ENCODE measurements at places on chromosomes 6 and 20. TPM values are rescaled to one million over a fixed set of nuclear protein-coding genes. Genes with fewer than 3 reads are reported as not detected.

DNA sequence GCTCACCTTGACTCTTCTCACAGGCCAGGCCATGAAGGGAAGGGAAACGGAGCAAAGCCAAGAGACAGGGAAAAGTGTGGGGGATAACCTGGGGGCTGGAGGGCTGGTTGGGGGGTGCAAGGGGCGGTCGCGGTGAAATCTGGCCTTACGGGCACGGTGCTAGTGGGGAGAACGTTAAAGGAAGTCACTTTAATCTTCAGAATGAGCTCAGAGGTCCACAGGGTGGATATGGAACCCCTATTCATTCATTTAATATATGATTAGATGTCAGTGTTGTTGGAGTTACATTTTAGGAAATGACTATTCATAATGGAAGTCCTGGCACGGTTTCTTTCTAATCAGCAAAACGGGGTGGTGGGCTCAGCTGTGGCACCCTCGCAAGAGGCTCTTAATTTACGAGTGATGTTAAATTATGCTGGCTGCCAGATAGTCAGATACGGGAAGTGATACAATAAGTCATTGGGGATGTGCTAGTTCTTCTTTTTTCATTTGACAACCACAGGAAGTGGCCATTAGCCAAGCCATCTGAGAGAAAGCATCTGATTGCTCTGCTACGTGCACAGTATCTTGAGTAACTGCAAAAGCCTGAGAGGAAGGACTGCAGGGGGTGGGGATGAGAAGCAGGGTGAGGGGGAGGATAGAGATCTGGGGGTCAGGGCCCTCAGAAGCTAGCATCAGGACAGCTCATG is 253.0 kb downstream of the QKI start:
- DNase-seq, result peak; percentile 7

DNA sequence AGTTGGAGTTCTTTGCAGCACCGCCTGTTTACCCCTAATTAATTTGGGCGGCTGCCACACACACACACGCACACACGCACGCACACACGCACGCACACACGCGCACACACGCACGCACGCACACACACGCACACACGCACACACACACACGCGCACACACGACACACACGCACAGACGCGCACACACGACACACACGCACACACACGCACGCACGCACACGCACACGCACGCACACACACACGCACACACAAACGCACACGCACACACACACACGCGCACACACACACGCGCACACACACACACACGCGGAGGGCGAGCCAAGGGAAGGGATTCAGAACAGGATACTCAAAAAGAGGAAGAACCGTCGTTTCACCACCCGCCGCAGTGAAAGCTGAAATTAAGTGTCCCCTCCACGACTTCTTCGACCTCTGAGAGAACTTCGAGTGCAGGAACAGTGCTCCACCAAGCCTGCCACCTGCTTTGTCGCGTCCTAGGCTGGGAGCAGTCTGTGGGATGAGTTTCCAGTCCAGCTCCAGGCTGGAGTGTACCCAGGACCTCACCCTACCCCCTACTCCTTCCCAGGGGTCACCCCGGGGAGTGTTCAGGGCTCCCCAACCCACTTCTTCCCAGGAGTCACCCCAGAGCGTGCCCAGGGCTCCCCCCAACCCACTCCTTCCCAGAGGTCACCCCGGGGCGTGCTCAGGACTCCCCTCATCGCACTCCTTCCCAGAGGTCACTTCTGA is 1.1 kb downstream of the RNASET2 start:
- peak; percentile 52 for DNase-seq

DNA sequence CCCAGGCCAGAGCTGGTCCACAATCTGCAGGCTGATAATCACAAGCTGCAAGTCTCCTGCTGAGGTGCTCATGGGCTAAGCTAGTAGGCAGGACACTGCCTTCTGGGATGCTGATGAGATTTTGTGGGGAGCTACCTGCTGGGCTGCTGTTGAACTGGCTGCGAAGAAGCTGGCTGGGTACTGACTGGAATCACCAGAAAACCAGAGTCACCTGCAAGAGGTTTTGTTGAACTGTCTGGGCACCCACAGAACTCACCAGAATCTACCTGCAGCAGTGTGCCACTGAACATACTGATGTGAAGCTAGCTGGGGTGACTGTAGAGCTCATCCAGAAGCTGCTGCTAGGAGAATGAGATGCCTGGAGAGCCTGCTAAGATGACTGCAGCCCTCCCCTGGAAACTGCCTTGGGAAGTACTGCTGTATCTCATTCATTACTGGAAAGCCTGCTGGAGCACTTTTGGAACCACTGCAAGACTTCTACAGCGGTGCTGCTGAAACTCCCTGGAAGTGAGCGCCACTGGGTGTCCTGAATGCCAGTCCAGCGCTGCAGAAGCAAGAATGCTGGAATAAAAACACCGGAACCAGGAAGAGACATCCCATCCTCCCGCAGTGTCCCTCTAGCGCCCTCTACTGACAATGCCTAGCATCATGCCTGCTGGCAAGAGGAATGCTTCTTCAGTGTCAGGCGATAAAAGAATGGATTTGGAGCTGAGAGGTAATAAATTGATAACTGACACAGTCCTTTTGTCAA is 64.9 kb upstream of the ARHGAP18 start:
- DNase-seq, result peak; percentile 68

GRCh38 chr6:39206250-39206721 is 23.0 kb downstream of the KCNK5 start:
- no peak for DNase-seq

KHDC1L gene
- not detected for total RNA-seq

GRCh38 chr6:169188475-169188874 is 65.2 kb downstream of the THBS2 start:
- DNase-seq, result peak; percentile 28

- no peak for DNase-seq
Measured at GRCh38 chr6:42271834-42272805, 54.5 kb upstream of the MRPS10 start.

- DNase-seq, result no peak
Measured at GRCh38 chr6:130908188-130908587, 81.0 kb downstream of the SMLR1 start.

GRCh38 chr6:147180926-147181325 is 23.3 kb upstream of the STXBP5 start:
- no peak for DNase-seq

HSPA12B gene
- total RNA-seq, result not detected

GHRH gene
- total RNA-seq, result not detected

DNA sequence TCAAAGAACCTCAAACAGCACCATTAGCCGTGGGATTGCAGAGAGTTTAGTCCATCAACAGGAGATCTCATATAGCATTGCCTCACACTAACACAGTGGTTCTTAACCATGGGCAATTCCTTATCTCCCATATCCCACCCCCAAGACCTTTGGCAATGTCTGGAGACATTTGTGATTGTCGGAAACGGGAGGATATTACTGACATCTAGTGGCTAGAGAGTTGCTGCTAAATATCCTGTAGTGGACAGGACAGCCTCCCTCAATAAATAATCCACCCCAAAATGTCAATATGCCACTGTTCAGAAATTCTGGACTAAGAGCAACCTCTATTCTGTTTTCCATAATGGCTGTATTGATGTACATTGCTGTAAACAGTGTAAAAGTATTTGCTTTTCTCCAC is 210.1 kb upstream of the CCN2 start:
- DNase-seq, result no peak

DNA sequence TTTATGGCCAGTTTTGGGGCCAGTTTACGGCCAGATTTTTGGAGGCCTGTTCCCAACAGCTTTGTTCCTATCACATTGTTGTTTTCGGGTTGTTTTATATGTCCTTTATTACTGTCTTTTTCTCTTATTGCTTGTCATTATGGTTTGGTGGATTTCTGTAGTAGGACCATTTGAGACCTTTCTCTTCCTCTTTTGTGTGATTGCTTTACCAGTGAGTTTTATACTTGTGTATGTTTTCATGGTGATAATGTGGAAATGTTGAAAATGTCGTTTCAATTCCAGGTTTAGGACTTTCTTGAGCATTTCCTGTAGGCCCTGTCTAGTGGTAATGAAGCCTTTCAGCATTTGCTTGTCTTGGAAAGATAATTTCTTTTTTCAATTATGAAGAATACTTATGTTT is 17.8 kb downstream of the HLA-B start:
- DNase-seq, result no peak

DNA sequence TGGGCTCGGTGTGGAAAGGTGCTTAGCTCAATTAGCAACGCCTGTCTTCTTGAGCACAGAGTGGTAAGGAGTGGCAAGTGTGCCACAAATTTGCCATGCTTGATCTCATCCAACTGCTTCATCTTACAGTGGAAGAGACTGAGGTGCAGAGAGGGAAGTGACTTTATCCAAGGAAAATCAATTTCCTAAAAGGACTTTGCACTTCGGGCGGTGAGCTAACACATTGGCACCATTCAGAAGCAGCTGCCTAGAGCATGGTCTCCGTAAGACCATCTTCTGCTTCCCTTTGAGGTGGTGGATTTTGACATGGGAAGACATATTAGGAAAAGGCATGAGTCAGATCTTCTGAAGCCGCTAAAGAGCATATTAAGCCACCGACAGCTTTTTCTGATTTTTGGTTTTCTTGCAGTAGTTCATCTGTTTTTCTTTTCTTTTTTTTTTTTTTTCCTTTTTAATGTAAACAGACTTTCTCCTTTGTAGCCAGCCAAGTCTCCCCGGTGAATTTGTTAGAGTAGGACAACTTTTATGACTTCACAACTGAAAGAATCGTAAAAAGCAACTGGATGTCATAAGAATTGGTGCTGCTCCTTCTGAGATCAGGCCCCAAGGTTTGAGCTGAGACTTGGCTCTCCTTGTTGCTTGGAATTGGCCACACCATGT is 273.2 kb downstream of the CDC5L start:
- DNase-seq, result no peak

WFDC9 gene
- not detected for total RNA-seq

PTCRA gene
- not detected for total RNA-seq

DNA sequence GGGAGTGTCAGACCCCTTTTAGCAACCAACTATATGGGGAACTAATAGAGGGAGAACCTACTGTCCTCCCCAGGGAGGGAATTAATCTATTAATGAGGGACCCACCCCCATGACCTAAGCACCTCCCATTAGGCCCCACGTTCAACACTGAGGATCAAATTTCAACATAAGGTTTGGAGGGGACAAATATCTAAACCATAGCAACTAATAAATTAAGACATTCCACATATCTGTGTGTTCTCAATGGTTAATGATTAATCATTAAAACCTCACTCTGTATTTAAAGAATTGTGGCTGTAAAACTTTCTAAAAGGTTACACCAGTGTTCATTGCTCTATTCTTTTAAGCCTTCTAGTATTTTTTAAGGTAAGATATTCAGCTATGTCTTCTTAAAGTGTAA is 500.4 kb upstream of the SULF2 start:
- DNase-seq, result no peak

DNA sequence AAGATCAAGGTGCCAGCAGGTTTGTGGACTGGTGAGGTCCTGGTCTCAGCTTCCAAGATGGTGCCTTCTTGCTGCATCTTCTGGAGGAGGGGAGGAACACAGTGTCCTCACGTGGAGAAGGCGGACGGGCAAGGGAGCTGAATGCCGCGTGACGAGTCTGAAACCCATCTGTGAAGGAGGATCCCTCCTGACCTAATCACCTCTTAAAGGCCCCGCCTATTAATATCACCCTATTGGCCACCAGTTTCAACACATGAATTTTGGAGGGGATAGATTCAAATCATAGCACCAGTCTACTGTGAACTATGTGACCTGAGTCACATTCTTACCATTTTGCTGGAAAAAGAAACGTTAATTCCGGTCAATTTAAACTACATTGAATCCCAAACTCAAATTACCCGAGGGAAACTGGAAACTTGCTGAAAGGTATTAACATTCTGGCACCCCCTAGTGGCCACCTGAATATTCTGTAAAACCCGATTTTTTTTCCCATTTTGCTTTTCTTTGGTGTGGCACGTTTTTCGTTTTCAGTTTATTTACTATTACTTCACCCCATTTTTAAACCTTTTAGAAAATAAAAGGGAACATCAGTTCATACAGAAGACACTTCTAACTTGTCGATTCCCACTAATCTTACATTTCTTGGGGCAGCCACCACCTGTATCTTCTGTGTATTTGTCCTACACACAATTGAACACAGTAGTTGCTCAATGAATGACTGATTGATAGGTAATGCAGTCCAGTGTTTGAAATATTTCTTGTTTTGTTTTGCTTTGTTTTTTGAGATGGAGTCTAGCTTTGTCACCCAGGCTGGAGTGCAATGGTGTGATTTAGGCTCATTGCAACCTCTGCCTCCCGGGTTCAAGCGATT is 17.9 kb upstream of the CCDC170 start:
- DNase-seq, result peak; percentile 64

DNA sequence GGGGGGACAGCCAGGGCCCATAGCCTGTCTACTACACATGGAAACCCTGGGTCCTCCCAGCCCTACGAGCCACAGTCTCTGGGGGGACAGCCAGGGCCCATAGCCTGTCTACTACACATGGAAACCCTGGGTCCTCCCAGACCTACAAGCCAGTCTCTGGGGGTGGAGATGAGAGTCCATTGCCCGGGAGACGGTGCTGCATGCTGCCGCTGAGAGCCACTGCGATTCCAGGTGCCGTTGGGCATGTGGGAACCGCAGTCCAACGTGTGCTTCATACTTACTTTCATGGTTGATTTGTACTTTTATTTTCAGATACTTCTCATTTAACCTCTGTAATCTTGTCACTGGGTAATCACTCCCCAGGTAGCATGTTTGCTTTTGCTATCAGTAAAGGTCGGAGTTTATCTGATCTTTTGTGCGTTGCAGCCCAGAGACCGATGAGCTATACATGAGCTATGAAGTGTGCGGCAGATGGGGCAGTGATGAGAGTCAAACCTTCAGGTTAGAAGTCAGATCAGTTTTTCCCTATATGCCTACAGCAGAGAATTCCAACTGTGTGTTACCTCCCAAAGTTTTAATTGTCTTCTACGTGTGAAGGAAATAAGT is 58.2 kb downstream of the SMOC2 start:
- DNase-seq, result no peak

- no peak for DNase-seq
Measured at GRCh38 chr20:52768694-52769093, 203.5 kb upstream of the TSHZ2 start.

DNA sequence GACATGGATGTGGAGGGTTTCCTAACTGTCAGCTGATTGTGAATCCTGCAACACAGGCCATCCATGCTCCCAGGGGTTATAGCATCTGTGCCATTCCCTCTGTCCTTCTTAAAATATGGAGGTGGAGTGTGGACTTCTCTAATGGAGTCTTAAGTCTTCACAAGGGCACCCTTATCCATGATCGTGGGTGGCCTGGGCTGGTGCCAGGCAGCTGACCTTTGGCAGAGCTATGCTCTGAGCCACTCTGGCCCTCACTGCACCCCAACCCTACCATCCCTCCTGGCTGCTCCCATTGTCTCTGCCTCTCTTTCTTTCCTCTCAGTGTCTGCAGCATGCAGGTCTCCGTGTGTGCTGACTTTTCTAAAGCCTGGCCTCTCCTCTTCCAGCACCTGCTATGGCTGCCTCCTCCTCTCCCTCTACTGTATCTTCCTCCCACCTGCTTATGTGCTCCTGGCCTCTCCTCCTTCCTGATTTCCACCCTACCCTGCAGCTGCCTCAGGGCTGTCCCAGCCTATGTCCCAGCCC is 11.2 kb upstream of the PCMTD2 start:
- DNase-seq, result no peak

LTA gene
- total RNA-seq, result 165 TPM

DNA sequence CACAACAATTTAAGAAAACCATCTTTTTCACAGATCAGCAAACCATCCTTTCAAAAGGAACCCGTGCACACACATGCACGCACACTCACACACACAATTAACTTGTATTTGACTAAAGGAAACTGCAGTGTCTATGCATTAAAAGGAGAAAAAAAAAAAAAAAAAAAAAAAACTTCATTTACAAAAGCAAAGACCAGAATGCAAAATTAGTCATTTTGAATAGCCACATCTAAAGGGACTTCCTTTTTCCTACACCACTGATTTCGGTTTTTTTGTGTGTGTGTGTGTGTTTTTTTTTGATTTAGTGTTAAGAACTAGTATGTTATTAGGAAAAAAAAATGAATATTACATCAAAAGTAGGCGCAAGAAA is 6.3 kb downstream of the ZMYND8 start:
- DNase-seq, result no peak
